Activated CD8-positive, alpha-beta T cell treated with anti-CD3 and anti-CD28 coated beads, Interleukin-2, amount 10 ng/mL, durations not matched to agents 7 days and 5 days (primary cell): ENCODE measurements at places on chromosomes 2 and 18. TPM values are rescaled to one million over a fixed set of nuclear protein-coding genes. Genes with fewer than 3 reads are reported as not detected.

Gene RRM2
- total RNA-seq, result 571 TPM

Gene LDAH
- 31.7 TPM for total RNA-seq

Gene GPR35
- total RNA-seq, result 21.6 TPM

Gene KCNE4
- not detected for total RNA-seq

Gene SKOR2
- not detected for total RNA-seq

Gene MC4R
- not detected for total RNA-seq

Gene KIF1A
- total RNA-seq, result 0.81 TPM

Gene LYG2
- not detected for total RNA-seq

GRCh38 chr2:180524499-180524898 lies 455.9 kb upstream of the UBE2E3 start:
- H3K27me3 ChIP-seq, result no peaks in the 10 kb centered on the region
- no peaks in the 10 kb centered on the region for H3K36me3 ChIP-seq

GRCh38 chr2:120299561-120299960 lies 46.4 kb upstream of the INHBB start:
- no peak overlapping the region for H3K4me3 ChIP-seq
- no peak for DNase-seq
- no peak overlapping the region for H3K27ac ChIP-seq

DNA sequence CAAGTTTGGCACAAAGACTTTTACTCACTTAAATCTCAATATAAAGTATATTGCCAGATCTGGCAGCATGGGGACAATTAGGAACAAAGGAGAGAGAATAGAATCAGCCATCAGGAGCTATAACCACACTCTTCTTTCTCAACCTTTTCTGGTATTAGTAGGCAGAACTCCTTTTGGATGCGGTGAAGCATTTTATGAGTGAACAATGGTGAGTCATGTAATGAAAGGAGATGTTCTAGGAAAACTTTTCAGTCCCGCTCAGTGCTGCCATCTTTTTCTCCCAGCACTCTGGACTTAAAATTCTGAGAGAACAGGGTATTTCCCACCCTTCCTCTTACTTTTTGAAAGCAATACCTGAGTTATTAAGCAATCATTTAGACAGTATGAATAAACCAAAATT lies 32.2 kb downstream of the PLEKHA3 start:
- peaks cover 27% of the 10 kb centered on the region for H3K36me3 ChIP-seq
- no peak for DNase-seq
- H3K4me1 ChIP-seq, result peaks cover 26% of the 10 kb centered on the region
- H3K27ac ChIP-seq, result no peak overlapping the region

GRCh38 chr2:26432859-26433258 lies 31.1 kb downstream of the DRC1 start:
- peaks cover 11% of the 10 kb centered on the region for H3K27me3 ChIP-seq
- H3K36me3 ChIP-seq, result no peaks in the 10 kb centered on the region
- H3K4me3 ChIP-seq, result no peak overlapping the region
- H3K27ac ChIP-seq, result no peak overlapping the region
- H3K4me1 ChIP-seq, result no peaks in the 10 kb centered on the region

GRCh38 chr2:144370937-144371584 lies 148.9 kb downstream of the ZEB2 start:
- peaks cover 10% of the 10 kb centered on the region for H3K4me1 ChIP-seq
- no peak overlapping the region for H3K4me3 ChIP-seq
- no peak for DNase-seq
- no peak overlapping the region for H3K27ac ChIP-seq

GRCh38 chr2:118202707-118203303 lies 114.5 kb downstream of the INSIG2 start:
- H3K27me3 ChIP-seq, result peaks cover 23% of the 10 kb centered on the region
- H3K4me1 ChIP-seq, result peaks cover 6% of the 10 kb centered on the region
- DNase-seq, result peak; percentile 63

DNA sequence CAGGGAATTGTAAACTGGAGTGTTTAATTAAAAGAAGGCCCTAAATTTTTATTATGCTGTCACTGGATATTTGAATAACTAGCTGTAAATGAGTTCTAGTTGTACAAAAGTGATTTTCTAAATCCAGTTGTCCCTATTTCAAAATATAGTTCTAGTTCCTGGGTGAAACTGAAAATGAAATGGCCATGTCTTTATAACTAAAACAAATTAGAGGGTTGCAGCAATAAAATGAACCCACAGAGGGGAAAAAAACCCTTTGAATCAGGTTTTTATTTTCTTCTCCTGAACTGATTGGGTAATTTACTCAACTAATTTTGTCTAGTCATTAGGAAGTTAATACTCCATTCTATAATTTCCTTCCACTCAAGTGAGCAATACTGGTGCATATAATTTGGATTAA lies 55.6 kb upstream of the MAP4K3 start:
- no peak for DNase-seq
- peaks cover 7% of the 10 kb centered on the region for H3K27me3 ChIP-seq
- no peak overlapping the region for H3K27ac ChIP-seq

DNA sequence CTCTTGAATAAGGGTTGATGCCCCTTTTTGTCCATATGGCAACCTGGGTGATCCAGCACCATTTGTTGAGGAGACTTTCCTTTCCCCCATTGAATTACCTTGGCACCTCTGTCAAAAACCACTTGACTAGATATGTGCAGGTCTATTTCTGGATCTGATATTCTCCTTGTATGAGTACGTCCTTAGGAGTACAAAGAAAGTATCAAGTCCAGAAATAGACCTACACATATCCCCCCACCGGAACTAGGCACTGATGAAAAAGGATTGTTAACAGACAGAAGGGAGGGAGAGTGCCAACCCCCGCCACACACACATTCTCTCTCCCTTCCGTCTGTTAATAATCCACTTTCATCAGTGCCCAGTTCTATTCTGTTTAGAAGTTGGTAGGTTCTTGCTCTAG lies 225.0 kb downstream of the TMEM163 start:
- no peaks in the 10 kb centered on the region for H3K4me1 ChIP-seq
- no peak overlapping the region for H3K27ac ChIP-seq
- no peaks in the 10 kb centered on the region for H3K36me3 ChIP-seq
- peaks cover 12% of the 10 kb centered on the region for H3K27me3 ChIP-seq

GRCh38 chr2:204228169-204228886 lies 291.8 kb downstream of the ICOS start:
- H3K36me3 ChIP-seq, result no peaks in the 10 kb centered on the region
- no peak overlapping the region for H3K27ac ChIP-seq
- H3K4me1 ChIP-seq, result no peaks in the 10 kb centered on the region
- H3K27me3 ChIP-seq, result peaks cover 27% of the 10 kb centered on the region
- H3K4me3 ChIP-seq, result no peak overlapping the region
- DNase-seq, result no peak

GRCh38 chr2:191666732-191667131 lies 11.2 kb upstream of the NABP1 start:
- no peak overlapping the region for H3K4me3 ChIP-seq
- no peaks in the 10 kb centered on the region for H3K27me3 ChIP-seq

GRCh38 chr2:205776139-205776538 lies 93.8 kb downstream of the NRP2 start:
- H3K4me1 ChIP-seq, result peaks cover 8% of the 10 kb centered on the region
- H3K36me3 ChIP-seq, result no peaks in the 10 kb centered on the region
- DNase-seq, result peak; percentile 55
- no peak overlapping the region for H3K27ac ChIP-seq
